ENCODE measurements at places on chromosomes 13 and 19.

GRCh38 chr13:40442231-40442630 lies 224.2 kb downstream of the FOXO1 start:
- DNase-seq: no peak

DNA sequence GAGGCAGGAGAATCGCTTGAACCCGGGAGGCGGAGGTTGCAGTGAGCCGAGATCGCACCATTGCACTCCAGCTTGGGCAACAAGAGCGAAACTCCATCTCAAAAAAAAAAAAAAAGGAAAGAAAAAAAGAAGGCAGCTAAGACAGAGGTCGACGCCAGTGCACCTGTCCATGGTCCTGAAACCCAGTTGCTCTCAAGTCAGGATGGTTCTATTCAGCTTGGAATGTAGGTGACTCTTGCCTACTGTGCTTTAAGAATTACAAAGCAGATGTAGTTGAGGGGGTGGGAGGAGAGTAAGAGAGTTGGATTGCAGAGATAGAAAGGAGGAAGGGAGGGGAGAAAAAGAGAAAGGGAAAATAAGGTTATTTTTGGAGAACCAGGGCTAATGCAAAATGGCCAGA lies 18.7 kb downstream of the CACNG7 start:
- peak; percentile 77 for DNase-seq

DNA sequence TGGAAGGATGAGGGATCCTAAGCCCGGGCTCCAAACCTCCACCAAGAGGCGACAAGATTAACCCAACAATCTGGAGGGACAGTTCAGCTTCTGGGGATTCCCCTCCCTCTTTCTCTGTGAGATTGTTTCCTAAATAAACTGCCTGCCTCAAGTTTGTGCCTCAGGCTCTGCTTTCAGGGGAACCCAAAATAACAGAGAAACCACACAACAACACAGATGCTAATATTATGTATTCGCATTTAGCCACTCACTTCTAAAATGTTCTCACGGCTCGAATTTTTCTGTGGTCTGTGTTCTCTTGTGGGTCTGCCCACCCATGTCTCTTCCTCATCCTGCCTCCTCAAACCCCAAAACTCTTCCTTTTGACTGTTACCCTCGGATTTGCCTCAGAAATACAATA lies 1381.1 kb upstream of the SLC10A2 start:
- DNase-seq: no peak

- no peak for DNase-seq
These were observed 30.3 kb upstream of the RNF113B start for GRCh38 chr13:98207416-98207815.

DNA sequence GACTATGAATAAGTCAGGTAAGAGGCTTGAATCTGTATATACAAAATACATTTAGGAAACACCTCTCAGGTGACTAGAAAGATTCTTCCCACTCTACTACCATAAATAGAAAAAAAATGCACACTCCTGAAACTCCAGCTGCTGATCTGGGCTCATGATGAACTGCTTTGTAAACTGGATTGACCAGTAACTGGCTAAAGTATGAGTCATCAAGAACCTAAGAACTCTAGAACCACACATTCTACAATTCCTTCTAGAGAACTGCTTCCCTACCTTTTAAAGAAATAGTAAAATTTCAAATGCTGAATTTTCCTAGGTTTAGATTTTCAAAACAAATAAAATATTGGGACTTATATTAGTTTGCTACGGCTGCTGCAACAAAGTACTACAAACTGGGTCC lies 55.2 kb downstream of the ELF1 start:
- peak; percentile 28 for DNase-seq

DNA sequence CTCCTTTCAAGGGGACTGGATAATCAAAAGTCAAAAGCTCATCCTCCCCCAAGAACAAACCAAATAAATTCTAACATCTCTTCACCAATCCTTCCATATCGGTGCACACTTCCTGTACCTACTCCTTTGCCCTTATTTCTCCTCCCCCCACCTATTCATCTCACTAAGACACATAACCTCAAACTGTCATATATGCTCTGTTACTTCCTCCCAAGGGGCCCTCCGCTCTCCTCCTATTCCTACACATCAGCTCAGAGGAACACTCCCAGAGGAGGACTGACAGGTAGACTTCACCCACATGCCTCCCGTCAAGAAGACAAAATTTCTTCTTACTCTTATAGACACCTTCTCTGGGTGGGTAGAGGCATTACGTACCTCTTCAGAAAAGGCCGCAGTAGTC lies 48.1 kb downstream of the ZNF93 start:
- DNase-seq: no peak

DNA sequence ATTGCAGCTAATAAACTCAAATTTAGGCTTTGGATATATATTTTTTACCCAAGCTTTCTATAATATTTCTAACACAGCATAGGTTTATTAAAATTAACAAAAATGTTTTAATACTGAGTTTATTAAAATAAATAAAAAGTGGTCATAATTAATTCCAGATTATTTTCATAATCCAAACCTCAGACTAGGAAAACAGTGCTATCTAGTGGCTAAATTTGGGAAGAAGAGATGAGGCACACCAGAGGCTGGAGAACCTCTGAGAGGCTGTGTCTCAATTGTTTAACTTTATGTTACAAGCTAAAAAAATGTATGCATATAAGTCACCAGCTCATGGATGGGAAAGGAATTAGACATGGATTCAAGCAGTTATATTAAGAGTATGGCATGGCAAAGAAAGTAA lies 392.5 kb downstream of the DIAPH3 start:
- DNase-seq: peak; percentile 4

DNA sequence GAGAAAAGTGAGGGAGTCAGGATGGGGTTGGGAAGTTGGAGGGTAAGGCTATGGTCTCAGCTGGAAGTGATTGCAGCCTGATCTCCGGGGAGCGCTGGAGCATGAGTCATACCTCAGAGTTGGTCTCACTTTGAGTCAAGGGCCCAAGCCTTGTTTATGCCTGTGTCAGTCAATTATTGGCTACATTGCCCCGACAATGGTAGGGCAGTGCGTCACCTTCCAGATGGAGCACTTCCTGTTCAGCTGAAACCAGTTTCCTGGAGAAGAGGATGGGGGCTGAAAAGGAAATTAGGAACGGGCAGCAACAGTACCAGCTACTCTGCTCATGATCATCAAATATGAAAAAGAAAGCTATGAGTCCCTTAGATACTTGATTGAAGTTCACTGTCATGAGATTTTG lies 60.4 kb downstream of the ADGRE1 start:
- no peak for DNase-seq

DNA sequence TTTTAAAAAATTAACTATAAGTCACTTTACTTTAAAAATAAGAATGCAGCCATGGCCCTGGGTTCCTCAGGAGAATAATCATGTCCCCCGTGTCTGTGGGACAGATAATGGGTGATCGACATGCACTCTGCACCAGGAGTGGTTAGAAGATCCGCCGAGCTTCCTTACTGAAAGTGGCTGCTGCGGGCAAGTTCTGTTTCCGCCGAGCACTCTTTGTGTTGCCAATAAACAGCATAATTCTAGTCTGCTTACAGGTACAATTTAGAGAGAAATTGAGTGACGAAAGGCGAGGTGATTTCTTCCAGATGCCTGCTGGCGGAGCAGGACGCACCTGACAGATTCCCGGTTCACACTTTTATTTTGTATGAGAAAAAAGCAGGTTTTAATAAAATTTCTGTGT lies 139.0 kb downstream of the SOX1 start:
- DNase-seq: no peak

- DNase-seq: no peak
These were observed 92.7 kb downstream of the TSHZ3 start for GRCh38 chr19:31256593-31256960.

DNA sequence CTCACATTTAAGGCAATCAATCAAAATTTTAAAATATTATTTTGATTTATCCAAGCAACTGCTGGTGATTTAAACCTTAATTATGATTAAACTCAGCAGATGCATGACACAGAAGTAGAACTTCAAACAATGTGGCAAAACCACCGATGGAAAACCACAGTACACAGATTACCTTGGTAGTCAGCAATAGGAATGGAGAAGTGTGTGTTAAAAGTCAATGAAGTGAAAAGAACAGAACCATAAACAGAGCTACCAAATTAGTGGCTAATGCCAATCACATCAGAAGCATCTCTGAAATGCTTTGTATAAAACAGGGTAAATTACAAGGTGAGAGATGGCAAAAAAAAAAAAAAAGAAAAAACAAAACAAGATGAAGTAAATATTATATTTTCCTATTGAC lies 31.2 kb downstream of the KATNAL1 start:
- no peak for DNase-seq
